ENCODE measurements at places on chromosomes 4 and X. TPM values are rescaled to one million over a fixed set of nuclear protein-coding genes. Genes with fewer than 3 reads are reported as not detected.

Gene GBA3
- 0.37 TPM for total RNA-seq

DNA sequence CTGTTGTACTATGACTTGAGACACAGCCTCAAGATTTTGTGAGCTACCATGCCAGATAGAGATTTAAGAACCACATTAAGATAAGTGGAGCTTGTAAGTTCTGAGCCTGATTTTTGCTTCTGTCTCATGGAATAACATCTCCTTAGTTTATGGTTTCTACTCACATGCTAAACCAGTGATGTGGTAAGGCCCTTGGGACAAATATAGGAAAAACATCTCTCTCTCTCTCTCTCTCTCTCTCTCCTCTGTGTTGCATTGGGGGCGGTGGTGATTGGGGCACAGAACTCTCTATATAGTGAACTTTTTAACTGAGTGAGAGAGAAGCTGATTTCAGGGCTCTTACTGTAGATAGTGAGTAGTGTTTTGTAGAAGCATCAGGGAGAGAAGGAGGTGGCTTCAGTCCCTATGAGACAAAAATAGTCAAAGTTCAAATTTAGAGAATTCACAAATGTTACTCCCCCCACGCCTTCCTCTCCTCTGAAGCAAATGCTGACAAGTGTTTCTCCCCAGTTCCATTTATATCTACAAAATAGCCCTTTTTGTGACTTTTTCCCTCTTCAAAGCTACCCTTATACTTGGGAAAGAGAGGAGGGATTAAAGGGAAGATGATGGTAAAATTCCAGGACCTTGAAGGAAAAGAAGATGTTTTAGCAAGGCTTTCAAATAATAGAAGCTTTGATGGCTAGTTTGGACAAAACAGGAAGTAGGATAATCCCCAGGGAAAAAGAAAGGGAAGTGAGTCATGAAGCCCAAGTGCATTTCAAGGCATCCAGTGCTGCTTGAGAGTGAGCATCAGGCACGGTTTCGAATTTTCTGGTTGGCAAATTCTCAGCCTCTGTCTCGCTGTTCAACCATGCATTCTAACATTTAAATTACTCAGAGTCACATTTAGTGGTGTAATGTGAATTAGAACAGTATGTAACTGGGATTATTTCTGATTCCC is 134.3 kb upstream of the AP1S2 start:
- no peaks in the 10 kb centered on the region for H3K4me1 ChIP-seq
- no peak overlapping the region for H3K4me3 ChIP-seq
- H3K27ac ChIP-seq = no peak overlapping the region
- no peaks in the 10 kb centered on the region for H3K36me3 ChIP-seq
- no peaks in the 10 kb centered on the region for H3K27me3 ChIP-seq

Gene CT83
- not detected for total RNA-seq

Gene GNL3L
- 64.3 TPM for total RNA-seq

Gene BGN
- 9.0 TPM for total RNA-seq

GRCh38 chr4:101187841-101188240 is 159.5 kb downstream of the PPP3CA start:
- H3K4me3 ChIP-seq = no peak overlapping the region
- no peak overlapping the region for H3K27ac ChIP-seq
- no peaks in the 10 kb centered on the region for H3K36me3 ChIP-seq

- no peaks in the 10 kb centered on the region for H3K27me3 ChIP-seq
- no peak overlapping the region for H3K27ac ChIP-seq
- H3K36me3 ChIP-seq = no peaks in the 10 kb centered on the region
- DNase-seq = no peak
These were observed 82.5 kb downstream of the ARHGEF9 start for GRCh38 chrX:63702556-63702955.

DNA sequence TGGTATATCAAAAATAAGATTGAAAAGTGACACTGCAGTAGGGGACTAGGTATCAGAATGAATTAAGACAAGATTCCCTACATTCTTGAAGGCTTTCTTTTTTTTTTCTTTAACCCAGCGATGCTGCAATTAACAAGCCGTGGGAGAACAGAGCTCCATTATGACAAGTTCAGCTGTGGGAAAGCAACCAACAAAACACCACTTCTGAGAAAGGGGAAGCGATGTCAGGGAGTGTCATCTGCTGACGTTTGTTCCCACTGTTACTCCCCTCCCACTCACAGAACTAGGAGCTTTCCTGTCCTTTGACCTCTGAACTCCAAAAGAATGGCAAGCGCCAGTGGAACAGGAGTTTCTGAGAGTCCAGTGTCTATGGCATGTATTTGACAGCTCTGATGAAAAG is 90.2 kb upstream of the SLITRK2 start:
- no peaks in the 10 kb centered on the region for H3K4me1 ChIP-seq
- DNase-seq = no peak
- no peak overlapping the region for H3K4me3 ChIP-seq
- no peaks in the 10 kb centered on the region for H3K36me3 ChIP-seq
- H3K27me3 ChIP-seq = no peaks in the 10 kb centered on the region

- no peak for DNase-seq
- no peak overlapping the region for H3K27ac ChIP-seq
- H3K4me3 ChIP-seq = no peak overlapping the region
- H3K36me3 ChIP-seq = no peaks in the 10 kb centered on the region
- H3K27me3 ChIP-seq = no peaks in the 10 kb centered on the region
These were observed 50.2 kb upstream of the PDE5A start for GRCh38 chr4:119678761-119679160.

- H3K4me3 ChIP-seq = no peak overlapping the region
- no peak for DNase-seq
- no peaks in the 10 kb centered on the region for H3K27me3 ChIP-seq
- no peak overlapping the region for H3K27ac ChIP-seq
- no peaks in the 10 kb centered on the region for H3K4me1 ChIP-seq
- no peaks in the 10 kb centered on the region for H3K36me3 ChIP-seq
These were observed 821.1 kb downstream of the PCDH19 start for GRCh38 chrX:99588936-99589335.

DNA sequence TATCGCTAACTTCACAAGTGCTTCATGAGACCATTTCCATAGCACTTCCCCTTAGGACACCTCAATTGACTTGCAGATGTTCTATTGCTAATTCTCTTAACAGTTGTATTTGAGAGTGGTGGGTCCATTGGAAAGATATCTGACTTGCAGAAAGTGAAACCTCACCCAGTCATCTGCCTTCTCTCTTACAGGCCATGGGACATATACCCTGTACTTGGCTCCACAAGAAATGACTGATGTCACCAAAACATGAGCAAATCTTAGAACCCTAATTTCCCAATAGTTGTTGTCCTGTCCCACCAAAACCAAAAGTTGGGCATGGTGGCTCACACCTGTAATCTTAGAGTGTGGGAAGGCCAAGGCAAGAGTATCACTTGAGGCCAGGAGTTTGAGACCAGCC is 101.9 kb upstream of the MAML3 start:
- H3K27ac ChIP-seq = no peak overlapping the region
- no peaks in the 10 kb centered on the region for H3K36me3 ChIP-seq
- no peaks in the 10 kb centered on the region for H3K27me3 ChIP-seq
- no peak for DNase-seq
- peaks cover 61% of the 10 kb centered on the region for H3K4me1 ChIP-seq

Gene PRDM5
- total RNA-seq = 13.0 TPM

- H3K4me1 ChIP-seq = no peaks in the 10 kb centered on the region
- H3K36me3 ChIP-seq = no peaks in the 10 kb centered on the region
- no peaks in the 10 kb centered on the region for H3K27me3 ChIP-seq
- H3K27ac ChIP-seq = no peak overlapping the region
These were observed 70.1 kb upstream of the MED14 start for GRCh38 chrX:40805404-40805803.

DNA sequence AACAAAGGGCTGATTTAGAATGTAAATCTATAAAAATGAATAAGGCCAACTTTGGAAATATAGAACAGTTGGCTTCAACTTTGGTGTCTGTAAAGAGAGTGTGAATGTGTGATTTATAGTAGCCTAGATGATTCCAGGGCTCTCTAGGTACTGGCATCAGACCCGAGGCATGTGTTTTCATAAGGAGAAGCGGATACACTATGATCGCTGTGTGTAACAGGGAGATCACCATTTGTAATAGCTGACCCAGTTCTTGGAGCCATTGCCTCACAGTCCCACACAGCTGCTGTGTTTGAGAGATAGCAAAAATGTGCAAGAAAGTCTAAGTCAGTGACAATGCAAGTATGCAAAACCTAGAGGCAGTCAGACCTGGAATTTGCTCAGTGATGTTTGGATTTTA is 135.1 kb downstream of the REPS2 start:
- H3K4me3 ChIP-seq = no peak overlapping the region
- no peaks in the 10 kb centered on the region for H3K36me3 ChIP-seq
- no peaks in the 10 kb centered on the region for H3K27me3 ChIP-seq
- DNase-seq = no peak
- H3K27ac ChIP-seq = no peak overlapping the region

GRCh38 chr4:89316931-89317366 is 9.3 kb upstream of the GPRIN3 start:
- no peaks in the 10 kb centered on the region for H3K4me1 ChIP-seq
- H3K27ac ChIP-seq = no peak overlapping the region
- no peak for DNase-seq

DNA sequence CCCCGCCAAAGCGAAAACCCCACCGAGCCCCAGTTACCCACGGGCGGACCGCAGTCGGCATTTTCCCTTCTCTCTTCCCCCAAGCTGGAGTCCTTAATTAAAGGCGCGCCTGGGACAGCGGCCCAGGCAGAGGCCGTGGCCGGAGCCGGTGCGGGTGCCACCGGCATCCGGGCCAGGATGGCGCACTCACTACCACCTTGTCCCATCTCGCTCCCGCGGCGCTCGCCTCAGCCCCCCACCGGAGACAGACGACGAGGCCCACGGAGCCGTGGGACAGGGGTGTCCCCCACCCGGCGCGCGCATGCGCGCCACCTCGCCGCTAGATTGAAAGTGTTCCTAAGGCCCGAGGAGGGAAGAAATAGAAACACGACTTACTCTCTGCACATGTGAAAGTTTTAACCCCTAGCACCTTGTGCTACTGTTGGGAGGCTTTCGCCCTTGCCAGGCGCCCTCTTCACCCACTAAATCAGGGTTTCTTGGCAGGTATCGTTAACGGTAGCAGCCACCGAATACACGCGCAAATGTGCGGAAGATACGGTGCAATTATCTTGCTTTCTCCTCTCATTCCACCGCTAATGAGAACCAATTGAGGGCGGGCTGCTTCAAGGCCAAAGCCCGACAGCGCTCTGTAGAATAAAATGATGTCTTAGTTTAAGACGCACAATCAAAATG is 64.3 kb upstream of the CCDC160 start:
- H3K4me1 ChIP-seq = no peaks in the 10 kb centered on the region
- H3K27me3 ChIP-seq = no peaks in the 10 kb centered on the region
- DNase-seq = no peak

DNA sequence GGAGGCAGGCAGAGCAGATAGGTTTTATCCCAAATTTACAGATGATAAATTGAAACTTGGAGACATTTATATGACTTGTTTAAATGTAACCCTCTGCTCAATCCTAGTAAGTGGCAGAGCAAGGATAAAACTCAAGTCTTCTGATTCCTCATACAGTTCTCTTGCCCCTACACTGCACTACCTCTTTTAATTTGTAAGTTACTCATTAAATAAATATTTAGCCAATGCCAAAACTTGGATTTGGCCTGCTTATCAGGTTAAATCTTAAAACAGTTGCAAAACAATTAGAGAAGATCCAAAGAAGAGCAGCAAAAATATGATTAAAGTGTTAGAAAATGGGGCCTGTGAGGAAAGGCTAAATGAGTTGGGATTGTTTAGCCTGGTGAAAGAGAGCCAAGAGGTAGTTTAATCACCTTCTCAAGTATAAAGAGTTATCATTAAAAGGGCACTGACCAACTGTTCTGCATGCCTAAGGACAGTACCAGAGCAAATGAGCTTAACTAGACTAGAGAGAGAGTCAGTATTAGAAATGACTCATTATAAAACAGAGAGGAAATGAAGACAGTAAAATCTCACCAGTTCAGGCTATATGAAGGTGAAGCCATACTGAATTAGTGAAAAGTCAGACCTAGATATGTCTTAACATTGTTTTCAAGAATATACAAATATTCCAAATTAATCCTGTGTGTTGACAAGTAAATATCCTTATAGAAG is 146.3 kb downstream of the GRIA3 start:
- no peak overlapping the region for H3K27ac ChIP-seq

DNA sequence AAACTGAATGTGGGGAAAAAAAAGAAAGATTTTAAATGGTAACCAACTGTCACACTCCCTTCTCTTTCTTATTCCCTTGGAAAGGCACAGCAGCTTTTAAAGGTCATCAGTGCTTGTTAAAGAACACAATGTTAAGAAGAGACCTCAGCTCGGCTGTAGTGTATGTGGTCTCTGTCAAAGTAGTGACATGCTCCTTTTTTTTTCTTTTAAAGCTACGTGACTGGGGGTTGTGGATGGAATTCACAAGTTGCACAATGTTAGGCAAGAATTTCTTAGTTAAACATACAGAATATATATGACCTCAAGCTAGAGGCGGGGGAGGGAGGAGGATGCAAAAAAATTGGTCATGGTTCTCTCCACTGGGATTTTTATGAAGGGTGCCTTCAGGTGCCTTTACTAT is 45.6 kb downstream of the OCRL start:
- no peaks in the 10 kb centered on the region for H3K27me3 ChIP-seq
- H3K4me3 ChIP-seq = no peak overlapping the region
- DNase-seq = no peak
- H3K36me3 ChIP-seq = no peaks in the 10 kb centered on the region
- H3K4me1 ChIP-seq = peaks cover 28% of the 10 kb centered on the region
- peak overlapping the region; percentile 83 for H3K27ac ChIP-seq

- no peaks in the 10 kb centered on the region for H3K36me3 ChIP-seq
- no peak overlapping the region for H3K27ac ChIP-seq
- no peak overlapping the region for H3K4me3 ChIP-seq
- no peaks in the 10 kb centered on the region for H3K27me3 ChIP-seq
- H3K4me1 ChIP-seq = no peaks in the 10 kb centered on the region
These were observed 33.4 kb downstream of the METTL14 start for GRCh38 chr4:118718511-118719170.

Gene LDB2
- total RNA-seq = not detected

Gene CT45A5
- not detected for total RNA-seq

GRCh38 chrX:13790206-13791131 is 26.4 kb downstream of the GPM6B start:
- no peak for DNase-seq
- H3K27me3 ChIP-seq = no peaks in the 10 kb centered on the region
- no peak overlapping the region for H3K4me3 ChIP-seq
- H3K36me3 ChIP-seq = no peaks in the 10 kb centered on the region
- H3K27ac ChIP-seq = no peak overlapping the region

DNA sequence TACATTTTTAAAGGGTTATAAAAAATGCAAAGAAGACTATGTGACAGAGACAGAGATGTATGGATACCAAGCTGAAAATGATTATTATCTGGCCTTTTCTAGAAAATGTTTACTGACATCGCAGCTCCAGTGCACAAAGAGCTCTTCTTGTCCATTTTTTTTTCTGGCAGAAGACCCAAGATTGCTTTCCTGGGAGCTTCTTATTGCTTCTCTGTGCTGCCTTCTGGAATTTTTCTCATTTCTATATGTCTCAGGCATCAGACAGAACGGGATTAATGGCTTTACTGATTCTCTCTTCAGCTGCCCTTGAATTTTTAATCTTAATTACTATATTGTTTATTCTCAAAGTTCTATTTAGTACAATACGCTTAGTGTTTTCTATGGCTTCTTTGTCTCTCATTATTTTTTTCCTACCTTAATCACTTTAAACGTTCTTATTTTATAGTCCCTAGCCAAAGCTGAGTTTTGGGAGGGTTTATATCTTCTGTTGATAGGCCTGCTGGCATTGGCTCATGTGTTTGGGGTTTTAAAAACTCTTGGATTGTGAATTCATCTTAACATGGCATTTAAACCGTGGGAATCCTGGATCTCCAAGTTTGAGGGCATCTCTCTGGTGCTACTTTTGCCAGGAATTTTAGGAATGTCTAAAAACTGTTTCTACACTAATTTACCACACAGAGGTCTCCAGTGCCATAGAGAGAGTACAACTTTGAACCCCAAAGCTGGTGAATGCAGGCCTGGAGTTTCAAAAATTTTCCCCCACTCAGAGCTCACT is 138.9 kb upstream of the LNX1 start:
- H3K4me1 ChIP-seq = no peaks in the 10 kb centered on the region
- no peaks in the 10 kb centered on the region for H3K27me3 ChIP-seq
- H3K4me3 ChIP-seq = no peak overlapping the region
- no peak for DNase-seq
- no peaks in the 10 kb centered on the region for H3K36me3 ChIP-seq
- no peak overlapping the region for H3K27ac ChIP-seq

Data from Caco-2 (cell line).